Stimulated activated CD4-positive, alpha-beta T cell treated with anti-CD3 and anti-CD28 coated beads, Interleukin-1b, Interleukin-23, amount 100 ng/mL, for 48 hours (primary cell): ENCODE measurements at places on chromosomes 16 and 17.

DNA sequence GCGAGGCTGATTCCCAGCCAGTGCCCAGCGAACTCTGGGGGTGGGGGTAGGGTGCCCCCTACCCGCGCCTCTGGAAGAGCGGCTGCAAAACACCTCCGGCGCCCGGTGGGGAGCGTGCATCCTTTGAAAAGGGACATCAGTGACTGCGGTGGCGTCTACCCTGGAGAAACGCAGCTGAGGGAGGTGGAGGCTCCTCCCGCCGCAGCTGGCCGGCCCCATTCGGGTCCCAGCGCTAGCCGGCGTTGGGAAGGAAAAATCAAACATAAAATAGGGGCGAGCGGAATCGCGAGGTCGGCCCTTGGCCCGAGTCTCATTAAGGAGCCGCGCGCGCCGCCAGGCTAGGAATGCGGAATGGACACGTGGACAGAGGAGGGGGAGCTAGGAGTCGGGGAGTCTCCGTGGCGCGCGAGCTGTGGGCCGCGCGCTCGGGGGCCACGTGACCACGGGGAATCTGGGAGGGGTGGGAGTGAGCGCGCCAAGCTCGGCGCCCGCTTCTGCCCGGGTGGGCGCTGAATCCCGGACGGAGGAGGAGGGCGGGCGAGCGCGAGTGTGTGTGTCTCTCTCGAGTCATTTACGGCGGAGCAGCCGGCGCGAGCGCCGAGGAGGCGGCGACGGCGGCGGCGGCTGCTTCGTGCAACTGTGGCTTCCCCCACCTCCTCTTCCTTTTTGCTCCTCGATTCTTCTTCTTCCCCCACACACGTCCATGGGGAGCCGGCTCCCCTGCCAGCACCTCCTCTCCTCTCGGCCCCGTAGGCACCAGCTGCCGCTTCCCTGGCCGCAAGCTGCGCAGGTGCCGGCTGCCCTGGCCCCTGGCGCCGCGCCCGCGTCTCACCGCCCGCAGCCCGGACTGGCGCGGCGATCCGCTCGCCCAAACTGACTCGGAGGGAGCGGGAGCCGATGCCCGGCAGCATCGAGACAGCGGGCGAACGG is at the start of gene TMEM132E:
TSS of gene TMEM132E (plus strand) at position 566 of the 930 bp plus-strand sequence. CDS start 1,495 bp downstream, outside the sequence.
- DNase-seq = no peak

GRCh38 chr17:4485676-4486646 is 12.7 kb upstream of the SPNS2 start:
- peak; percentile 59 for DNase-seq

- no peak for DNase-seq
Observed at GRCh38 chr17:73365301-73365874, 53.6 kb upstream of the CDC42EP4 start.

- DNase-seq = peak; percentile 82
Observed at GRCh38 chr16:10964891-10965326, 20.5 kb downstream of the CLEC16A start.

- no peak for DNase-seq
Observed at GRCh38 chr17:39402890-39403605, 1.6 kb upstream of the FBXL20 start.

GRCh38 chr17:32954477-32954876 is 26.5 kb downstream of the TMEM98 start:
- DNase-seq = no peak

DNA sequence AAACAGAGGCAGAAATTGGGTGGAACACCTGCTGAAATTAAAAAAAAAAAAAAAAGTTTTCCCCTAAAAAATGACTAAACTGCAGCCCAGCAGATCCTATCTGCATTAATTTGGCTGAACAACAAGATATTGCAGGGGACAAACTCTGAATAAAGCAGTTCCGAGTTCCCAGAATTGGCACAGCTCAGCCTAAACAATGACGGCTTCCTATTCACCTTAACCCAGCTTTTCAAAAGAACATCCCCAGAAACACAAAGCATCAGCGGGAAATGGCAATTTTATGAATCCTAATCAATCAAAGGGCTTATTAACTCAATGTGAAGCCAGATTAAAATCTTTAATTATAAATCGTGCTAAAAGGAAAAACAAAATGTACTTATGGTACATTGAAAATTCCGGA is 497.8 kb upstream of the ZFHX3 start:
- DNase-seq = no peak

DNA sequence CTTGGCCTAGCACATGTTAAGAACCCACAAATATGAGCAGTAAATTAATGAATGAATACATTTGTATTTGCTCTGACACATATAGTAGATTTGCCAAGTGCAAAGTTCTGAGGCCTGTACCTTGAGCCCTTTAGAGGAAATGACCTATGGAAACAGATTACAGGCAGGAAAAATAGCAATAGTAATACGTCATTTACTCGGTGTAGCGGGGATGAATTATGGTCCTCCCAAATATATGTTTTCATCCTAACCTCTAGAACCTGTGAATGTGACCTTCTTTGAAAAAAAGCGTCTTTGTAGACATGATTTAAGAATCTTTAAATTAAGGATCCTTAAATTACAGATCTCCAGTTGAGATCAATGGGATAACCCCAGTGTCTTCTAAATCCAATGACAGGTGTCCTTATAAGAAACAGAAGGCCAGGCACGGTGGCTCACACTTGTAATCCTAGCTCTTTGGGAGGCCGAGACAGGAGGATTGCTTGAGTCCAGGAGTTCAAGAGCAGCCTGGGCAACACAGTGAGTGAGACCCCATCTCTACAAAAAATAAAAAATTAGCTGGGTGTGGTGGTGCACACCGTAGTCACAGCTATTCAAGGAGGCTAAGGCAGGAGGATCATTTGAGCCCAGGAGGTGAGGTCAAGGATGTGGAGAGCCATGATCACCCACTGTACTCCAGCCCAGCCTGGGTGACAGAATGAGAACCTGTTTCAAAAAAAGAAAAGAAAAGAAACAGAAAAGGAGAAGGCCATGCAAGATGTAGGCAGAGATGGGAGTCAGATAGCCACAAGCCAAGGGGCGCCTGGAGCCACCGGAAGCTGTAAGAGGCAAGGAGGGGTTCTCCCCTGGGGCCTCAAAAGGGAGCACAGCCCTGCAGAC is 5.1 kb upstream of the ITPRIPL2 start:
- no peak for DNase-seq

DNA sequence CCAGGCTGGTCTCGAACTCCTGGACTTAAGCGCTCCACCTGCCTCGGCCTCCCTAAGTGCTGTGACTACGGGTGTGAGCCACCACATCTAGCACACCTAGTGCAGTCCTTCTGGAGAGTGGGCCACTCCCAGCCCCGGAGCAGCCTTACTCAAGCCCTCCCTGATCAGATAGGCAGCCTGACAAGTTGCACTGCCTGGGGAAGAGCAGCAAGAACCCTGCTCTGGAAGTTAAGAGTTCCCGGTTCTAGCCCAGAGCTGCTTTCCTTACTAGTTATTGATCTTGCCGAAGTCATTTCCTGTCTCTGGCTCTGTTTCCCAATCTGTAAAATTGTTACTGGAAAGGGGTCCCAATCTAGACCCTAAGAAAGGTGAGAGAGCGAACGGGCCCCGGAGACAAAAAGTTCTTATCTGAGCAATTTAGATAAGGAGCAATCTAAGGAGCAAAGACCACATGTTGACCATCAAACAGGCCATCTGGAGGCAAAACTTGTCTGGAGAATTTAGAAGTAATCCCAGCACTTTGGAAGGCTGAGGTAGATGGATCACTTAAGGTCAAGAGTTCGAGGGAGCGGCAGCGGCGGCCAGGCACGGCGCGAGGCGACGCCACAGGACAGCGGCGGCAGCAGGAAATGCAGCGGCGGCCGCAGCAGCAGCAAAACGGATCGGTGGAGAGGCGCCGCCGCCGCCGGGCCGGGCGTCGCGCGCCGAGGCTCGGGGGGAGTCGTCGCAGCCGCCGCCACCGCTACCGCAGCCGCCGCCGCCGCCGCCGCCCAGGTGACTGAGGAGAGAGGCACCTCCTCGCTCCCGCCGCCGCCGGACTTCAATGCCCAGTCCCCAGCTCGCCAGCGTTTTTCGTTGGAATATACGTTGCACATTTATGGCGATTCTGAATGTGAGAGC is 4.3 kb upstream of the NAGLU start:
- DNase-seq = peak; percentile 43

DNA sequence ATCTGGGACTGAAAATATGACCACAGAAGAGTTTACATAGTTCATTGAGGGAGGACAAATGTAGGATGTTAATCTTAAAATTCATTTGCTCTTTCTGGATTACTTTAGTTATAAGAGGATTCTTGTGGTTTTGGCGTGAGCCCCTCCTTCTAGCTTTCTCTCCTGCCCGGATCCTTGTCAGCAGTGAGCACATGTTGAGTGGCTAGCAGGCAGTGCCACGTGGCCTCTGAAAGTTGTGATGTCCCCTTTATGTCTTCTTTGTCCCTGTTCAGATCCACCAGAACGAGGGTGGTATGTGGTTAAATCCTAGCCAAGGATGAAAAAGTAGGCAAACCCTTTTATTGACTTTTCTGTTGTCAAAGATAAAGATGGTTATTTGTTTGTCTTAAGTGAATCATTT is 83.8 kb downstream of the GNAO1 start:
- DNase-seq = no peak

DNA sequence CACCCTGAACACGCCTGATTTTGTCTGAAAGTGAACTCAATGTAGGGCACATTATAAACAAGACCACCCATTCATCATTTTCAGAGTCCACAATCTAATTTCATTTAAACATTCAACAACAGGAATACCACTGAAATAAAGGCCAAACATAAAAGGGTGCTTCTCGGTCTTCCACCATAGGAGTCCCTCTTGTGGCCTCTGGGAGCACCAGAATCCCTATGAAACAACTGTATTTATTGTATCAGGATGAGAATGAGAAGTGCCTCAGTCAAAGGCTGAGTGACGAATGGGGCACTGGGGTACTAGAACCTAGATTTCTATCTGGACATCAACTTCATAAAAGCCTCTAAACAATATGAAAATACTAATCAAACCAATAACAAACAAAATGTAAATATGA is 40.4 kb downstream of the NXPH3 start:
- no peak for DNase-seq

GRCh38 chr16:9836118-9836736 is 346.0 kb downstream of the GRIN2A start:
- no peak for DNase-seq

- no peak for DNase-seq
Observed at GRCh38 chr16:55379876-55380390, 55.9 kb downstream of the IRX6 start.

GRCh38 chr17:82534401-82534812 is 14.9 kb downstream of the FOXK2 start:
- DNase-seq = no peak

DNA sequence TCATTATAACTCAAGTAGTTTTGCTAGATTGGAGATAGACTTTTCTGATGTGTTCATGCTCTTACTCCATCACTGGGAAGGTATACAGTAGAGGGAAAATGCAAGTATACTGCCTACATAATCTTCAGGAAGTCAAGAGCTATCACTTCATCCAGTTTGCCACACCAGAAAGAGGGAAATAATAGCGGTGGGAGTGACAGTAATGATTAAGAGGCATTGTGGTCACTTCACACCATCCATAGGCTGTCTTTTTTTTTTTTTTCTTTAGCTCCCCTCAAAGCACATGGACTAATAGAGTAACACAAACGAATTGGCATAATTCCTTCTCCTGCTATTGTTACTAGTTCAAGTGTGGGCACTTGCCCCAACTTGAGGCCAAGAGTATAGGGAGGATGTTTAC is 28.4 kb upstream of the HLF start:
- no peak for DNase-seq

GRCh38 chr17:17109256-17109655 is 67.0 kb downstream of the MPRIP start:
- DNase-seq = no peak

- DNase-seq = no peak
Observed at GRCh38 chr17:27269974-27270373, 23.9 kb upstream of the WSB1 start.

DNA sequence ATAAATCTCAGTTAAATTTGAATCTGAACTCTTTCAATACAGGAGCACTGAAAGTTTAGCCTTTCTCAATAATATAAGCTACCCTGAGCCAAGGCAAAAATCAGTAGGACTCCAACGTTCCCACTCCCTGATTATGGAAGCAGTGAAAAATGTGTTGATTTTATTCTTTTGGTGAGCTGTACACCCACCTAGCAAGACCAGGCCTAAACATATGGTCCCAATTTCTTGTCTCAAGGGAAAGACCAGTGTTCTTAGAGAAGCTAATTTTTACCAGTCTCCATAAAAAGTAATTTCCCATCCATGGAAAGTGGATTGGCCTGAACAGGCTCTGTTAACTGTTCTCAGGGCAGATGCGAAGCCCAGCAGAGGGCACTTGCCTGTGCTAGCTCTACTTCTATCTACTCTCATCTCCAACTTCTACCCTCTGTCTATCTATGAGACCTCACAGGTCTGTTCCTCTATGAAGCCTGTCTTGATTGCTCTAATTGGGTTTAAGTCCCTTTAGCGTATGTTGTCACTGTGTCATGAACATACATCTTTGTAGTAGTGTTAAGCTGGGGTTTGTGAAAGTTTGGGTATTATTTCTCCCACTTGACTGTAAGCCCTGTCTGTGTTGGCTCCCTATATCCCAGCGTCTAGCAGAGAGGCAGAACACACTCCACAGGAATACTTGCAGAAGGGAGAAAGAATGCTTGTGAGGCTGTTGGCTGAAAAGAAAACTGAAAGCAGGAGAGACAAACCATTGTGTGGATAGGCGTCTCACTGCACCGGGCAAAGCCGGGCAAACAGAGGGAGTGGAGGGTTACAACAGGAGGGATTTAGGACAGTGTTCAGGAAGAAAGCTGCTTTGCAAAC is 167.1 kb upstream of the MAF start:
- DNase-seq = no peak

DNA sequence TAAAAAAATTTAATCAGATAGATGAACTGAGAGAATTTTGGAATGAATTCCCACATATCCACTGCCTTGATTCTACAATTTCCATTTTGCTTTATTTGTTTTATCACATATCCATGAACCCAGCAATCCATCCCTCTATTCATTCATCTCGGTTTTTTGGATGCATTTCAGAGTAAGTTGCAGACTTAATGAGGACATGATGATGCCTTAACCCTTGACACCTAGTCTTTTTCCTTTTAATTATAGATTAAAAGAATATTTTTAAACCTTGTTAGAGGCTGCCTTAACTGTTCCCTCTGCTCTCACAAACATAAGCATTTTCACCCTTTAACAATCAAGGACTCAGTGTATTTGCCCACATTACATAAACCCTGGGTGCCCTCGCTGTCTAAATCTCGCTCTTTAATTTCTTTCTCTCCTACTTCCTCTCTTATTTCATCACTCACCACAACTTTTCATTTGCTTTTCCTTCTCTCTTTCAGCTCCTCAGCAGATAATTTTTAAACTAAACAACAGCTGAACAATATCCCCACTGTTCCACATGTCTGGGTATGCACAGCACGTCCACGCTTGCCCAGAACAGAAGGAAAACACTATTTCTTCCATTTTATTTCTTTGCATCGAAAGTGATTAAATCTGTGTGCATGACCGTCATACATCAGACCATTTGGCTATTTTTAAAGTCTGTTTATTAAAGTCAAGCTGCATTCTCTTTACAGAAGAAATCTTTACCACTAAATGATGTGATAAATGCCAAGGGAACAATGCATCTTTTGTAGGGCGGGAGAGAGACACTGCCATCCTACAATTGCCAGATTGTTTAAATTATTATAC is 39.9 kb downstream of the IQCK start:
- no peak for DNase-seq

- DNase-seq = no peak
Observed at GRCh38 chr16:62829607-62830006, 793.4 kb upstream of the CDH8 start.
